ENCODE measurements at places on chromosomes 4 and X.

GRCh38 chr4:6687947-6688878 is 5.5 kb upstream of the S100P start:
- peak; percentile 73 for DNase-seq

DNA sequence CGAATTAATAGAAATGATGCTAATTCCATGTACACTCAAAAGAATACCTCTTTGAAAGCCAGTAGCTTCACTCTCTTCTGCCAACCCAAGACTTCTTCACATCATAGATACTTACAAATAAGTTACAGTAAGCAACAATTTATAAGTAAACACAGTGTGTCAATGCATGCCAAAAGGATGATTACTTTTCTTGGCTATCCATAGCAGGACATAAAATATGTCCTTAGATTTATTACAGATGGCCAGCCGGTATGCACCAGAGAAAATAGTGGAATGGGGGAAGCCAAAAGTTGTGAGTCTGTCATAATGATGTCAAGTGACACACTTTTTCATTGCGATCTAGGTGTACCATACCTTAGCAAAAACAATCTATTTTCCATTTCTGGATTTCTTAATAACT is 631 bp upstream of the BMX start:
- no peak for DNase-seq

DNA sequence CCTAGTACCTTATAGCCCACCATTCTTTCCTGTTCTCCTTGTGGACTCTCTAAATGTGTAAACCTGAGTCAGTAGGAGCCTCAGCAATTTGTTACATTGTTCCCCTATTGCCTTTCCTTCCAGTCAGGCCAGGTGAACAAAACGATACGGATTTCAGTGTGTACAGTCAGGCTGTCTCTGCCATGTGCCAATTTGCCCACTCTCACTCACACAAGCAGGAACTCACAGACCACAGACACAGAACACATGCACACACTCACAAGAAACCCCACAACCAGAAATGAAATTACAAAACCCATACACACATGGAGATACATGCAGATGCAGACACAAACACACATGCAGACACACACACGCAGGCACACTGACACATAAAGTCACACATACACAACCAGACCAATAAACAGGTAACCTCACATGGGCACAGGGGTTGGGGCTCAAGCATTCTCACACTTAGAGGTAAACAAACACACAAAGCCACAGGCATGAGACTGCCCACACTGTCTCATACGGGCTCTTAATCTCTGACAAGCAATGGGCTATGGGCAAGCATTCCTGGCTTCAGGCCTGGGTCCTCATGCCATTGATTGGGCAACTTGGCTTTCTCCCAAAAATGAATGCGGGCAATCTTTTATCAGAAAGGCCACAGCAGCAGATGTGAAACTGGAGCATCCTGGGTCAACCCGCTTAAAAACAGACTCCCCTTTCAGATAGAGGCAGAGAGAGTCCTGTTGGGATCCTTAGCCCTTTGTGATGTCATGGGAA is 68.7 kb downstream of the NBDY start:
- DNase-seq, result no peak

- no peak for DNase-seq
Measured at GRCh38 chr4:37641886-37642849, 44.0 kb downstream of the RELL1 start.

- DNase-seq, result no peak
Measured at GRCh38 chrX:15059474-15059873, 186.3 kb downstream of the MOSPD2 start.

- DNase-seq, result no peak
Measured at GRCh38 chrX:39871648-39872047, 226.1 kb downstream of the BCOR start.

GRCh38 chr4:101221294-101221693 is 126.0 kb downstream of the PPP3CA start:
- DNase-seq, result no peak

DNA sequence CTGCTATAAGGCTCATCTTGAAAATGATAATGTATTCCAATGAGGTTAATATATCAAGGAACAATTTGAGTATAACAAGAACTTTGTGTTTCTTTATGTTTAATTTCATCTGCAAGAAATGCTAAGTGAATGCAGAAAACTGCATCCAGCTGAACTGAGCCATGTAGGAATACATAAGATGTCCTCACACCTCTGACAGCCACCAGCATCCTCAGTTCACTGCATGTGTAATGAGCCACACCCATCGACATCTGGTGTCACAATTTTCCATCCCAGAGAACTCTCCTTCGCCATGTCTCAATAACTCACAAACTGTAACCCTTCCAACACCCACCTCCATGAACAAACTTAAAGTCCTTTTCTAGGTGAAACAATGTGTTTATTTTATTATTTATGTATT is 3.3 kb upstream of the IL21 start:
- DNase-seq, result no peak

Measured in NCI-H510A (cell line).